Thoracic aorta (tissue), 2 donors: ENCODE measurements at places on chromosomes 2 and 18. TPM values are rescaled to one million over a fixed set of nuclear protein-coding genes. Genes with fewer than 3 reads are reported as not detected.

ASXL3 gene
- 2.2 TPM for total RNA-seq

POMC gene
- total RNA-seq: 5.7 TPM

HDLBP gene
- total RNA-seq: 447 TPM

NDC80 gene
- 1.6 TPM for total RNA-seq

NLRC4 gene
- total RNA-seq: 0.81 TPM

DNA sequence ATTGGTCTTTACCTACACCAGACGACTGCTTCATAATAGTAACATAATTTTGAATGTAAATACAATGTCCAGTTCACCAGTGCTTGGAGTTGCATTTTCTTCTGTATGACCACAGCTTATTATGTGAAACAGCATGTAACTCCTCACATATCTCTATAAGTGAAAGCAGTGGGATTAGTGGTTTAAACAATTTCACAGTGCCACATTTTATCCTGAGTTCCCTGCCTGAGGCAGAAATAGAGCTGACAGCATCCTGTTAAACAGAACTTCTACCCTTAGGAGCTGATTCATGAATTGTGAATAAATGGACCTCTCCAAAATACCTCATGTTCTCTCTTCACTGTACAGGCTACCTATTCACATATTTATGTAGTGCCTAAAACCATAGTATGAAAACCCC, 542.3 kb upstream of the VWC2L start:
- no peaks in the 10 kb centered on the region for H3K4me1 ChIP-seq
- H3K27ac ChIP-seq: no peak overlapping the region
- H3K4me3 ChIP-seq: no peak overlapping the region
- no peaks in the 10 kb centered on the region for H3K36me3 ChIP-seq

GRCh38 chr2:124884315-124884714, 859.2 kb downstream of the CNTNAP5 start:
- H3K36me3 ChIP-seq: no peaks in the 10 kb centered on the region
- H3K27me3 ChIP-seq: no peaks in the 10 kb centered on the region
- H3K4me1 ChIP-seq: no peaks in the 10 kb centered on the region
- no peak overlapping the region for H3K27ac ChIP-seq
- no peak overlapping the region for H3K4me3 ChIP-seq

GRCh38 chr2:59182249-59182648, 941.1 kb upstream of the FANCL start:
- no peak overlapping the region for H3K4me3 ChIP-seq
- H3K27me3 ChIP-seq: no peaks in the 10 kb centered on the region
- DNase-seq: no peak
- no peak overlapping the region for H3K27ac ChIP-seq
- H3K4me1 ChIP-seq: no peaks in the 10 kb centered on the region
- H3K36me3 ChIP-seq: no peaks in the 10 kb centered on the region

- no peaks in the 10 kb centered on the region for H3K27me3 ChIP-seq
- H3K27ac ChIP-seq: no peak overlapping the region
- DNase-seq: no peak
- H3K4me3 ChIP-seq: no peak overlapping the region
Measured at GRCh38 chr18:10412933-10413332, 41.5 kb upstream of the APCDD1 start.

GRCh38 chr2:61792355-61792890, 61.4 kb downstream of the FAM161A start:
- H3K4me1 ChIP-seq: no peaks in the 10 kb centered on the region
- no peak overlapping the region for H3K4me3 ChIP-seq
- no peak for DNase-seq
- H3K27me3 ChIP-seq: no peaks in the 10 kb centered on the region
- no peaks in the 10 kb centered on the region for H3K36me3 ChIP-seq
